ENCODE measurements at places on chromosomes 7 and 10. TPM values are rescaled to one million over a fixed set of nuclear protein-coding genes. Genes with fewer than 3 reads are reported as not detected.
A peak's percentile ranks its signal among the peaks of the same experiment; 100 is the strongest.

ACTL6B gene
- not detected for total RNA-seq

DNA sequence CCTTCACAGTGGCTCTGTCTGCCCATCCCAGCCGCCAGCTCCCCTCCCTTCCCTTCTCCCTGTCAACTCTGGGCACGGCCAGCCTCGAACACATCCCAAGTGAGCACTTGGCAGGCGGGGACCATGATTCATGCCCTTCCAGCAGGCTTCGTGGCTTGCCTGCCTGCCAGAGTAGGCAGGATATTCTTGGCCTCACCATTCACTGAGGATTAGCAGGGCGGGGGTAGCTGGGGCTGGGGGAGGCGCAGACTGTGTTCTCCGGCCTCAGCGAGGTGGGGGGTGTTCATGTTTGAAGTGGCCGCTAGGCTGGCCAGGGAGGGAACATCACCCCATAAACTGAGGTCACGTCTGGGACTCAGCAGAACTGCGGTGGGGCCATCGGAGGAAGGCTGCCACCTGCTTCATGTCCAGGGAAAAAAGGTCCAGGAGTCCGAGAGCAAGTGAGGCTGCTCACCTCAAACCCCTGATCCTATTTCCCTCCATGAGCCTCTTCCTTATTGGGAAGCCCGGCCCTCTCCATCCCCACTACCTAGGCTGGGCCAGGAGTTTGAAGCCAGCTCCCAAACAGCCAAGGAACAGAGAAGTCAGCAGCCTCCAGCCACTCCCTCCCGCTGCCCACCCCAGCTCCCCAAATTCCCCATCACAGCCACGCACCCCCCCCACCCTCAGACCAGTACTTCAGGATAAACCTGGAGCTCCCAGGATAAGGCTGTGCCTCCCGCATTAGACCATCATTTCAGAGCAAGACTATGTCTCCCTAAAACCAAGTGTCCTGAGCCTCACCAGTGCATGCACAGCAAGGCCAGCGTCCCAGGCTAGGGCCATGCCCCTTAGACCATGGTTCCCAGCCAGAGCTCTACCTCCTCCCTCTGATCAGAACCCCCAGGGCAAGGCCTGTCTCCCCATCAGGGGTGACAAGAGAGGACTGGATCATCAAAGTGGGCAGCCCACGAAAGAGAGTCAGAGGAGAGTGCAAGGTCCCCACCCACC lies 42.8 kb upstream of the RABGEF1 start:
- peak; percentile 25 for DNase-seq

- no peak for DNase-seq
Observed at GRCh38 chr10:67790534-67791408, 47.2 kb downstream of the DNAJC12 start.

- no peak for DNase-seq
Observed at GRCh38 chr10:14686356-14686755, 88.3 kb downstream of the FAM107B start.

GRCh38 chr10:1978584-1978983 lies 241.3 kb upstream of the ADARB2 start:
- DNase-seq: peak; percentile 8

- DNase-seq: no peak
Observed at GRCh38 chr7:24123076-24123475, 160.9 kb upstream of the NPY start.

- DNase-seq: peak; percentile 72
Observed at GRCh38 chr7:151276666-151277590, 28.4 kb upstream of the SMARCD3 start.

- DNase-seq: no peak
Observed at GRCh38 chr7:137992104-137992549, 9.8 kb downstream of the CREB3L2 start.
